ENCODE measurements at places on chromosomes 3 and 15. TPM values are rescaled to one million over a fixed set of nuclear protein-coding genes. Genes with fewer than 3 reads are reported as not detected.
A peak's percentile ranks its signal among the peaks of the same experiment; 100 is the strongest.

GRCh38 chr3:45730409-45731154 lies 41.4 kb downstream of the SACM1L start:
- no peak for DNase-seq

PLS1 gene
- total RNA-seq: 0.99 TPM

UBE2Q2 gene
- 58.6 TPM for total RNA-seq

DNA sequence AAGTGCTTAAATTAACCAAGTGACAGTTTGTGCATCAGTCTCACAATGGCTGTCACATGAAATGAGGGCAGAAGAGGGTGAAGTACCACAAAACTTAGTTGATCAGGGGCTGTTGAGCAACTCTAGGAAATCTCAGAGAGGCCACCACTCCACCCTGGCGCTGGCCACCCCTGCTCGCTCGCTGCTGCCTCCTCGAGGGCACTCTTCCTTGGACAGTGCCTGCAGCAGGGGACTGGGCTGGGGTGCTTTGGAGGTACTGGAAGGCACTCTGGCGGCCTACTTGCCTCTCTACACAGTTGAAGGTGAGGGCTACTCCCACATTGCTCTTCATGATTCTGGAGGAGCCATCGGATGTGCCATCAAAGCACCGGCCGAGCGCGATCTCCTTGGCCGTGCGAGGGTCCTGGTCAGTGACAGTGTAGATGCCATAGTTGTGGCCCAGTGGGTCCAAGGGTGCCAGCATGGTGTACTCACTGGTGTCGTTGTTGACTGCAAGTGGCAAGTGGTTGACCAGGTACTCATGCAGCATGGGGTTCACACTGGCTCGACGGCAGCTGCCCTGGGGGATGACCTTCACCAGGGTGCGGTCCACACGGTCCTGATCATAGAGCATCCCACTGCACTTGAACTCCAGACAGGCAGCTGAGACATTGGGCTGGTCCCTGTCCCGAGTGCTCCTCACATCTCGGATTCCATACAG lies 11.6 kb upstream of the CLPX start:
- no peak for DNase-seq

DNA sequence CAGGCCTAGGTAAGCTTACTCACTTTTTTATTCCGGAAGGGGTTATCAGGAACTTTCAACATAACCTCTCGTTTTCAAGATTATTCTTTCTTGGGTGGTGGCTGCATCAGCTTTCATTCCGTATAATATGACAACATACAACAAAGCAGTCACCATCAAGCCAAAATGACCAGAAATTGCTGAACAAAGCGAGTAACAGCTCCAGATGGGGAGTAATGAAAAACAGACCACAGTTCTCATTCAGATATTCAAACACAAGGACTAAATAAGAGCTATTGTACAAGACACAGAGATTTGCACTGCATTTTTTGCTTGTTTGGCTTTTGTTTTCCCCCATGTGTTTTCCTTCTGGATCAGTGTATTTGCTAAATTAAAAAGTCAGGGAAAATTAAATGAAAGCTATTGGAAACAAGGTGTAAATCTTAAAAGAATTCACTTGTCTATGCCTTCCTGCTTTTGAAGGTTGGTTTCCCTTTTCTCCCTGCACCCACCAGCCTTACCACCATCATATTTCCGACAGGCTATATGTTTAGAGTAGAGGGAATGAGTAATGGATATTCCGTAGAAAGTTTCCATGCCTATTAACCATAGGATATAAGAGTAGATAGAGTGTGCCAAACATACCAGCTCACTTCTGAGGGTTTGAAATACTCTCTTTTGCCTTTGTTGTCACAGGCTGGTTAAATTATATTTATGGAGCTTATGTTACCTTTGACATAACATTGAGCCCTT lies 213.6 kb downstream of the RBMS3 start:
- DNase-seq: peak; percentile 86

DNA sequence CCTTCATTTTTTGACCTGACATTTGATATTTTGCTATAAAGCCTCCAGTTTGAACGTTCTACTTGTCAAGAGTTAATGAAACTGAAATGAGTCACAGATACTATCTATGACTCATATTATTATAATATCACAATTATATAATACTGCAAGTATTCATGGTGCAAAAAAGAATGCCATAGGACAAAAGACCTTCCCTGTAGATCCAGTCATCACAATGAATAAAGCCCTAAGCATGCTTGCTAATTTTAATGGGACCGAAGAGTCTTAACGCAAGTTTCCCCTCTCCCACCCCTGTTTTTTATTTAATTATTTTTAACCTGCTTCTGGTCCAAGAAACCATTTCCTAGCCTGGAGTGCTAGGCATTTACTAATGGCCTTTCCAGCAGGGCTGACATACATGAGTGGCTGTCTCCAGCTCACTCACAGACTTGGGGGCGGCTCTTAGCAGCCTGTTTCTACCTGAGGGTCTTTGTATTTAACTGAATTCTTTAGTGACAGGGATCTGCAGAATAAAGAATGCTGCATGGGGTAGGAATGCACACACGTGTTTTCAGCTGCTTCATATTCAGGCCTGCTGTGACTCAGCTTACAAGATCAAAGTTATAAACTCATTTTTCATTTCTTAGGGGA lies 61.2 kb downstream of the THBS1 start:
- peak; percentile 79 for DNase-seq

- no peak for DNase-seq
Measured at GRCh38 chr15:40064231-40064894, 25.4 kb upstream of the SRP14 start.

DNA sequence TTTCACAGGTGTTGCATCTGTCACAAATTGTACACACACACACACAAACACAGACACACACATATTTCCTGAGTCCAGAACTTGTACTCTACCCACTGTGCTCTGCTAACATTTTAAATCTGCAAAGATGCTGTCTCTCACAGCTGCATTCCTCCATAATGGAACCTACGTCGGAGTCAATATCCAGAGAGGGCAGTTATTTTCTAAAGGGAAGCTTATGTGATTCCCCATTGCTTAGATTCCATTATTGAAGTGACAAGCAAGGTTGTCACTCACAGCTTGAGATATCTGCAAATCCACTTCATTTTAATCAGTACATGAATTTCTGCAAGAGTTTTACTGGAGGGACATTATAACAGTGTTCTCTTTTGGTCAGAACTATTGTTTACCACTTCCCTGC lies 992.4 kb downstream of the NSUN3 start:
- no peak for DNase-seq

DNA sequence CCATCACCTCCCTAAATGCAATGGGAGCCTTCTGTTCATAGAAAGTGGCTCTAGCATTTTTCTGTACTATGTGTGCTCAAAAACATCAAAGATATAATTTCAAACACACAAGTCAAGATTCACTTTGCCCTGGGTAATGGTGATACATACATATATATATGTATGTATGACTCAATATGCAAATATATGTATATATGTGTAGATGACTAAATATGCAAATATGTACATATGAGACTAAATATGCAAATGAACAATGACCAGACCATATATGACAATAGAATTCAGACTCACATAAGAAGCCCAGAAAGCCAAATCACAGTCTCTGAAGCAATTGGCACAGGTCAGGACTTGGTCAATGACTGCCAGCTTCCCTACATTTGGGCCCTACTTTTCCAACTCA lies 36.9 kb upstream of the SNRK start:
- DNase-seq: no peak

DNA sequence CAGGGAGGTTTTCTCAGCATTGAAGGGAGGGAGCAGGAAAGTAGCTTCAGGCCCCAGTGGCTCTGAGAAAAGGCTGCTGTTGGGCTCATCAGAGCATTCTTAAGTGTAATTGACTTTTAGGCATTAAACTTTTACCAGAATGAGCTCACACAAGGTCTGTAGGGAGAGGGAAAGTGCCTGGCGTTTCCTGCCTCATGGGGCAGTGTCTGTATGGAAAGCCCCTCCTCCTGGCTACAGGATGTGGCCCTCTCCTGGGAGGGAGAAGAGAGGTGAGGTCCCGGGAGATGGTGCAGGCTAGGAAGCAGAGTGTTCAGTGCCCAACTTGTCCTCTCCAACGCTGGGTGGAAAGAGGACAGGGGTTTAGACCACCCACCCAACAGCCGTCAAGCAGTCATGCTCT lies 21.3 kb upstream of the SCN10A start:
- DNase-seq: no peak

HMG20A gene
- total RNA-seq: 33.3 TPM

DNA sequence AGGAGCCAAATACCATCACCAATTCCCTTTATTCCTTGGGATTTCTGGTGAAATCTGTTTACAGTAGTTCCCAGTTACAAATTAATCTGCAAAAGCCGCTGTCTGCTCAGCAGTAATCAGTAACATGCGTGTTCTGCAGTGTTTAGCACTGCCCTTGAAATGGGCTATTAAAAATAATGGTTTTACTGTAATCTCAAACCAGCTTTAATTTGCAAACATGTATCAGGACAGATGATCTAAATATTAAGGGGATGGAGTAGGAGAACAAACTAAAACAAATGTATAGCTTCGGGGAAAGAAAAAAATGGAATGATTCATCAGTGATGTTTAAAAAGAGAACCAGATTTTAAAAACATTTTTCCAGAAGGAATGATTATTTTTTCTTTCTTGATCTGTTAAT lies 513.2 kb downstream of the MECOM start:
- no peak for DNase-seq

SLC28A2 gene
- not detected for total RNA-seq

GRCh38 chr15:42083605-42083908 lies 10.8 kb downstream of the PLA2G4D start:
- no peak for DNase-seq

PFN2 gene
- 161 TPM for total RNA-seq

- DNase-seq: peak; percentile 35
Measured at GRCh38 chr3:153158961-153159735, 2.9 kb upstream of the RAP2B start.

GRCh38 chr15:59689626-59690236 lies 611 bp upstream of the BNIP2 start:
- DNase-seq: peak; percentile 68

FAH gene
- 38.1 TPM for total RNA-seq

DNA sequence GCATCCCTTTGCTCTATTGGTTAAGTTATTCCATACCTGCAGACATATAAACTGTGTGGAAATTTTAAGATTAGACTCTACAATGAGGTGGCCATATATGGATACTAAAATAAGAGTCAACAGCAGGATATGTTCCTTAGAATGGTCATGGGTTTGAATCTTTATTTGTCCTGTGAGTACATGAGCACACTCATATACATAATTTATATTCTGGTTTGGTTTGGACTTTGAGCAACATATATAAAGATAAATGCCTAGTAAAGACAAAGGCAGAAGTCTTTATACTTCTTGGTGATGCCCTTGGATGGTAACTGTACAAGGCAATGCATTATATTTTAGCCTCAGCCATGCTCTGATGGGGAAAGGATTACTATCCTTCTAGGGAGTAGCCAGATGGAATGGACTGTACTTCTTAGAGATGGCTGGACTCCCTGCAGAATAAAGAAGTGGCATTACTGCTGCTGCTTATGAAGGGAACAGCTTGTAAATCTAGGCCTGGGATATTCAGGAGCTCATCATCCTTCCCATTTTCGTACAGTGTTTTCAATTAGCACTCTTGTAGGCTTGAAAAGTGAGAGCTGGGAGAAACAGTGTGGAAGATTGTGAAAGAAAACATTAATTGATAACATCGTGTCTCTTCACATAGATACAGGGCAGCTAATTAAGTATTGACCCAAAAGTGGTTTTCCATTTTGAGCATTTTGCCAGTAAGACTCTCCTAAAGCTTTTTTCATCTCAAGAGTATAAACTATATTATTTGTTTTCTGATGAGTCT lies 60.4 kb downstream of the HMG20A start:
- no peak for DNase-seq

EPHB3 gene
- total RNA-seq: 4.7 TPM

CLDN11 gene
- 661 TPM for total RNA-seq

- DNase-seq: no peak
Measured at GRCh38 chr15:94586099-94586498, 354.7 kb downstream of the MCTP2 start.

IFT57 gene
- 199 TPM for total RNA-seq

- DNase-seq: no peak
Measured at GRCh38 chr3:55683666-55684270, 196.7 kb upstream of the WNT5A start.

GXYLT2 gene
- total RNA-seq: 47.8 TPM

DNA sequence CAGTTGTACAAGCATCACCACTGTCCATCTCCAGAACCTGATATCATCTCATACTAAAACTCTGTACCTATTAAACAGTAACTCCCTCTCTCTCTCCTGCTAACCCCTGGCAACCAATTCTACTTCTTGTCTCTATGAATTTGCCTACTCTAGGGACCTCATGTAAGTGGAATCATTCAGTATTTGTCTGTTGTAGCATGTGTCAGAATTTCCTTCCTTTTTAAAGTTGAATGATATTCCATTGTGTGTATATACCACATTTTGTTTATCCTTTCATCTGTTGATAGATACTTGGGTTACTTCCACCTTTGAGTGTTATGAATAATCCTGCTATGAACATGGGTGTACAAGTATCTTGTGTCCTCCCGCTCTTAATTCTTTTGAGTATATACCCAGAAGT lies 16.6 kb downstream of the ZNF592 start:
- DNase-seq: no peak

IMPG2 gene
- 0.65 TPM for total RNA-seq

SENP2 gene
- total RNA-seq: 39.6 TPM

MESP2 gene
- 2.9 TPM for total RNA-seq

DNA sequence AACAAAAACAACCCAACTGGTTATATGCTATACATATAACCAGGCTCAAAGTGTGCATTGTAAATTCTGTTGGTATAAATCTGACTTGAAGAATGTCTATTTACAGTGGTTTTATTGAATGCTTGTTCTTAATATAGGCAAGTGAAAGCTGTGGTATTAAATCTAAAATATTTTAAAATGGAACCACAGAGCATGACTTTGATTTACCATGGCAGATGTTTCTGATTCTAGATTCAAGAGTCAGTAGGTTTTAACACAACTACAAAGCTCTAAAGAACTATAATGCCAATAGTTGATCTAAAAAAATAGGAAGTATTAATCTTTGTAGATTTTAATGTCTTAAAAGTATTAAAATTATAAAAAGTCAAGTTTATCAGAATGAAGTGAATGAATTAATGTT lies 141.9 kb upstream of the PLSCR5 start:
- DNase-seq: no peak

DNA sequence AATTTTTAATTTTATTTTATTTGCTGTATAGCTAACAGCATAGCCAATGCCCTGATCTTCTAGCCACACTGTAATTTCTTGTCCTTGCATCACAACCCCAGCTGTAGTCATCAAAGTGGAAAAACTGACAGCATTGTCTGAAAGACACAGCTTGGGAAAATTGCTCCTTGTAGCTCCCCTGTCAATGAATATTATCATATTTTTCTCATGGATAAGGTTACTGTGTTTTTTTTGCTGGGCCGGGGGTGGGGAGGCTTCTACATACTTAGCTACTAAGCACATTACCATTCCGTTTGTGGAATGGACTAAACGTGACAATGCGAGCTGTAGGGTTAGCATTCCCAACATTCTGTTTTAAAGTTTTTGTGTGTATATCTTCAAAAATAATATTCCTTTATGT lies 381.3 kb downstream of the TIGIT start:
- DNase-seq: peak; percentile 35

- no peak for DNase-seq
Measured at GRCh38 chr15:69841113-69841828, 256.4 kb downstream of the TLE3 start.

NOX5 gene
- total RNA-seq: 0.27 TPM

- DNase-seq: no peak
Measured at GRCh38 chr3:135973841-135974240, 8.3 kb downstream of the PPP2R3A start.

CACNA2D3 gene
- total RNA-seq: not detected
